Stimulated activated CD4-positive, alpha-beta T cell treated with anti-CD3 and anti-CD28 coated beads, Interleukin-4, amount 100 ng/mL, for 24 hours (primary cell): ENCODE measurements at places on chromosomes 2 and 18.

DNA sequence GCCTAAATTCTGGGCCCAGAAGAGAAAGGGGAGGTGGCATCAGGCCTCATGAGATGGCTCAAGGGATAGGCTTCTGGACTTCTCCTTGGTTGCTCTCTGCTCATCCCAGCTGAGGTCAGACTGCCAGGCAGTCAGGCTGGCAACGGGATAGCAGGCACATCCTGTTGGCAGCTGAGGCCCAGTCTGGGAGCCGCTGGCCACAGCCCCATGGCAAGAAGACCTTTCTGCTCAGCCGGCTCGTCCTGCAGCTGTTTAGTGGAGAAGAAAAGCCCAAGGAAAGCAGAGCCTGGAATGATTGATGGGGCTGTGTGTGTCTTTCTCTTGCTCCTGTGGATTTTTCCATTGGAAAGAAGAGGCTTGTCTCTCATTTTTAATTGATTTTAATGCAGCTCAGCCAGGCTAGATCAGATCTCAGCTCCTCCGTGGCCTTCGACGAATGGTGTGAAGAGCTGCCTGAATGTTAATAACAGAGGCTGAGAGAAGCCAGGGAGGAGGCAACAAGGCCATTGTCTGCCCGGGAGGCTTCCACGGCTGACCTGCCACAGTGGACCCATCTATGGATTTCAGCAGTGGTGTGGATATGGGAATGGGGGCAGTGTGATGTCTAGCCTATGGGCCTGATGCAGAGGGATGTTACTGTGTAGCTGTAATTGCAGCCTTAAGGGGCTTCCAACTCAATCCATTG is 99.5 kb downstream of the HS1BP3 start:
- DNase-seq, result no peak

GRCh38 chr2:240895656-240896388 is at the start of gene MAB21L4:
TSS of gene MAB21L4 (minus strand) at chr2:240896156. CDS start at chr2:240895997, 159 bp downstream.
- DNase-seq, result no peak

DNA sequence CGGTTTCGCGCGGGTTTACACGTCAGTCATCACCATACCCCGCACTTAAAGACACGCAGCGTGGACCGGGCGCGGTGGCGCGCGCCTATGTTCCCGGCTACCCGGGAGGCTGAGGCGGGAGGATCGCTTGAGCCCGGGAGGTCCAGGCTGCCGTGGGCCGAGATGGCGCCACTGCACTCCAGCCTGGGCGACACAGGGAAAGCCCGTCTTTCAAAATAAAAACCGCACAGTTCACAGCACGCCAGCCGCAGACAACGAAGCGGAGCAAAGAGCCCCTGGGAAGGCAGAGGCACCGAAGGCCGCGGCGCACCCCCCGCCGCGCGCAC is 328 bp downstream of the DTYMK start:
- DNase-seq, result peak; percentile 19

- no peak for DNase-seq
Observed at GRCh38 chr2:100045000-100045399, 97.4 kb downstream of the AFF3 start.

GRCh38 chr18:79397247-79397829 is 1.6 kb downstream of the NFATC1 start:
- DNase-seq, result no peak

GRCh38 chr2:8805278-8806210 is 31.9 kb downstream of the KIDINS220 start:
- no peak for DNase-seq

DNA sequence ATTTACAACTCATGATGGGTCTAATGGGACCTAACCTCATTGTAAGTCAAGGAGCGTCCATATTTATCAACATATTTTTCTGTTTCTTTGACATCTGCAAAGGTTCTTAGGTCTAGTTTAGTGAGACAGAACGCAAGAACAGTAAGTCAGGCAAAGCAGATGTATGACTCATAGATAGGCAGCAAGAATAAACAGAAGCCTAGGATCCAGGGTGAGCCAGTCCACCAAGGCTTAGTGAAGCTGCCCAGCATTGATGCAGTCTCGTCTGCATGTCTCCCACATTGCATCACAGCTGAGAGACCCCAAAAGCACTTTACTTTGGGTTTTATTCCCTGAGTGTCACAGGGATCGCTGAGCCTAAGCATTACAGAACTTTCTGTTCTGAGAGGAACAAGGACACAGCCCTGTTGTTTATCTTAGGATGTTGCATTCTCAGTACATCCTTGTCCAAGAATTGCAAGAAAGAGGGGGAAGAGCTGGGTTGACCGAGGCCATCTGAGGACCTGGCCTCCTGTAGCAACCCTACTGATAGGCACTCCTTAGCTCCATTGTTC is 29.6 kb upstream of the TMEM177 start:
- DNase-seq, result no peak

DNA sequence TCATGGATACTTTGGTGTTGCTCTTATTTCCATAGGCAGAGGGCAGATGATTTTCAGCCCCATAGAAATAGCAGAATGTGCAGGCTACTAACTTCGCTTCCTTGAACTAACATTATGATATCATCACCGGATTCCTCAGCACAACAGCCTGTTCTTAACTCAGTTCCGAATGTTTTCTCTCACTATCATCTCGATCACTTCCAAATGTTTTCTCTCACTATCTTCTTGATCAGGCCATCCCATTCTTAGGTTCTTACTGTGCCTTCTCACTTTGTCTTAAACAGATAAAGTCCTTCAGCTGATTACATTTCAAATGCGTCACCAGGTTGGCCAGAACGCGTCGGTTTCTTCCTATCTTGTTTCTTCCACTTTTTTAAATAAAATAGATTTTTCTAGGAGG is 11.4 kb upstream of the MBD2 start:
- no peak for DNase-seq

GRCh38 chr2:98669675-98670074 is 61.3 kb downstream of the MGAT4A start:
- no peak for DNase-seq

GRCh38 chr2:36203366-36203765 is 152.2 kb upstream of the CRIM1 start:
- no peak for DNase-seq

GRCh38 chr18:13712400-13713131 is 13.8 kb downstream of the FAM210A start:
- no peak for DNase-seq

DNA sequence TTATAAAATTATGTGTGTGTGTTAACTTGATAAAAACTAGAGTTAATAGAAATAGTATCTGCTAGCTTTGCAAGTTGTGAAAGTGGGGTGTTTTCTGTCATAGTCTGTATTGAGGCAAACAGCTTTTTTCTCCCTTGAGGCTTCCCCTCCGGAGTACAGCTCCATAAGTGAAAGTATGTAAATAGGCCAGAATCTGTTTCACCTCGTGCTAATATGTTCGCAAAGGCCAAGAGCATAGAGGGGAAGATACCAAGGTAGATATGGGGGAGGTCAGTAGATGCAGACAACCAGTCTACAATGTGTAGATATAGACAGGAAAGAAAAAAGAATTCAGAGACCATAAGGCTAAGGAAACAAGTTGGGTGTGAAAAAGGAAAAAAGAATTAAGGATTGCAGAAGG is 72.9 kb downstream of the PTRHD1 start:
- no peak for DNase-seq

DNA sequence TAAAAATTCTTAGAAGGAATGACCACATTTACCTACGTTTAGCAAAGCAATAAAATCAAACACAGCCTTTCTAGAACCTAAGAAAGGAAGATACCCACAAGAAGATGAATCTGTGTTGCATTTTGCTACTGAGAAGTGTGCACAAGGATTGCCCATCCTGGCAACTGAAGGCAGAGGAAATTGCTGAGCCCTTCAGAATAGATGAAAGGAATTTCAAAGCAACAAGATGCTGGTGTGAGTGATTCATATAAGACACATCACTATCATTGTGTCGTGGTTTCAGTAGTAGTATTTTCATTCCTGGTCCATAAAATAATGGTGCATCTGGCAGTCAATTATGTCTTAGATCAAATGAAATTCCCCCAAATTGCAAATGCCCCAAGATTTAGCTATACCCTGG is 48.4 kb upstream of the ANKRD44 start:
- peak; percentile 9 for DNase-seq

- DNase-seq, result no peak
Observed at GRCh38 chr2:237868631-237869342, 9.4 kb downstream of the RAMP1 start.

DNA sequence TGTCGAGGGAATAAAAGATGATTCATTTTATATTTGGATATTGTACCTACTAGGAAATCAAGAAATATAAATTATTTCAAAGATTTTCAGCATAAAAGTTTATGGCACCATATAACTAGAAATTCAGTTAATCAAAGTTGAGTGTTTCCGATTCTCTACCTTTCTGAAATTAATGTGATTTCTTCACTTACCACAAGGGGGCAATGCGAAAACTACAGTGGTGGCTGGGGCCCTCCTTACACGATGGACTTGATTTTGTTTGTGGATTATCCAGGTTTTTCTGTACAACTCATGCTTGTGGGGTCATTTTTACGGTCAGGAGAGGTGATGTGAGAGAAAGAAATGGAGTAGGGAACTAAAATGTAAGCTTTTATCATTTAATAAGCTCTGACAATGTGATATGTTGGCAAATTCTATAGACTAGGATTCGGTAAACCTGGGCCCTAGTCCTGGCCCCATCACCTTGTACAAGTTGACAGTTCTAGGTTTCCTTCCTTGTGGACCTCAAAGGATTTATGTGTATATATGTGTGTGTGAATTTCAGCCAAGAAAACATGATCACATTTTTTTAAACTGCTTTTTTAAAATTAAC is 47.6 kb downstream of the G6PC2 start:
- no peak for DNase-seq

DNA sequence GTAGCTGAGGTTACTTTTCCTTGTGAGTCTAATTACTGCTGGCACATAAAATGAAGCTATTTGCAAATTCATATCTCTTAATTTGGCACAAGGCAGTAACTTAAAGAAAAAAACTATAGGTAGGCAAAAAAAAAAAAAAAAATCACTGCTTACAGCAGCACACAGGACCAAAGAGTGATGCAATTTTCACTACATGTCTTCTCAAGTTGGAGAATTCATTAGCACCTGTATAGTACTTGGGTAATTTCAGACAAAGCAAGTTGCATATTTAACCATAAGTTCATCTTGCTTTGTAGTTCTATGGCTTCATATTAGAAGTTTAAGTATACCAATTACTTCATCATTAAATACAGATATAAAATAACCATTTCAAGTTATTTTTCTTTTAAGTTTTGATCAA is 33.7 kb upstream of the RBBP8 start:
- no peak for DNase-seq

DNA sequence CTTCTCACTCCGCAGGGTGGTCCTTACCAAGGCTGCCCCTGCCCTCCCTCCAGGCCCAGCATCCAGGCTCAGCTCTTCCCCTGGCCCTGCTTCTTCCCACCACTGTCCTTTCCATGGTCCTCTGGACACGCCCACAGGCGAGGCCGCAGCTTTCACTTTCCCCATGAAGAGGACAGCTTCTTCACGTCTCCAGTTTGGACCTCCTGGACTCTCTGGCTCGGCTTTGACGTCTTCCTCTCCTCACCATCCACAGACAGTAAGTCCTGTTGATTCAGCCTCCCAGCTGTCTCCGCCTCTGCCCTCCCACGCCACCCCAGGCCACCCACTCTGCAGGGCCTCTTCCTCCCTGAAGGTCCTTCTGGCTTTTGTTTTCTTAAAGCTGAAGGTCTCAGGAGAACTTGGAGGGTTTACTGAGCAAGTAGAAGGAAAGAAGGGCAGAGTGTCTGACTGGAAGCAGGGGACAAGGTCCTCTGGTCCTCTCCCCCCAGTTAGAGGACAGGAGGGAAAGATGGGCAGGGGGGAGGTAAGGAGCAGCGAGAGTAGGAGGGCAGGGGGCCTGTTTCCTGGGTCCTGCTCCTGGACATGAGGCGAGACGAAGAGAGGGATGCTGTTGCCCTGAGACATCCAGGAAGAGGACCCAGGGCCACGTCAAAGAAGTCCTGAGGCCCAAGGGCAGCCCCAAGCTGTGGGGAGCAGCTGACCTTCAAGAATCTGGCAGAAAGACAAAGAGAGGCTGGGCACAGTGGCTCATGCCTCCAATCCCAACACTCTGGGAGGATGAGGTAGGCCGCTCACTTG is 24.7 kb upstream of the NMUR1 start:
- DNase-seq, result no peak

GRCh38 chr2:222289278-222290160 is 9.3 kb downstream of the PAX3 start:
- DNase-seq, result no peak

DNA sequence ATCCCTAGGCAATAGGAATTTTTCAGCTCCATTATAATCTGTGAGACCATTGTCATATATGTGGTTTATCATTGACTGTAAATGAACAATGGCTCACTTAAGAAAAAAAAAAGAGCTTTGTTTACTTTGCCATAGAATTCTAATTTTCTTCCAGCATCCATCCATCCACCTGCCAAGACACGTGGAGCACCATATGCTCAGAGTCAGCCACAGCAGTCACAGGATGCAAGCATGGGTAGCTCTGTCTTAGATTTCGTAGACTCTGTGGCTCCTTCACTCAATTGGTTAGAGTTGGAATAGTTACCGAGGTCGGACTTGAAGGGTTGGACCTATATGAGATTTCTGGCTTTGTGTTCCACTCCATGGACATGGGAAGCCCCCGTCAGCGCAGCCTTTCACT is 75.6 kb downstream of the COA5 start:
- DNase-seq, result no peak

DNA sequence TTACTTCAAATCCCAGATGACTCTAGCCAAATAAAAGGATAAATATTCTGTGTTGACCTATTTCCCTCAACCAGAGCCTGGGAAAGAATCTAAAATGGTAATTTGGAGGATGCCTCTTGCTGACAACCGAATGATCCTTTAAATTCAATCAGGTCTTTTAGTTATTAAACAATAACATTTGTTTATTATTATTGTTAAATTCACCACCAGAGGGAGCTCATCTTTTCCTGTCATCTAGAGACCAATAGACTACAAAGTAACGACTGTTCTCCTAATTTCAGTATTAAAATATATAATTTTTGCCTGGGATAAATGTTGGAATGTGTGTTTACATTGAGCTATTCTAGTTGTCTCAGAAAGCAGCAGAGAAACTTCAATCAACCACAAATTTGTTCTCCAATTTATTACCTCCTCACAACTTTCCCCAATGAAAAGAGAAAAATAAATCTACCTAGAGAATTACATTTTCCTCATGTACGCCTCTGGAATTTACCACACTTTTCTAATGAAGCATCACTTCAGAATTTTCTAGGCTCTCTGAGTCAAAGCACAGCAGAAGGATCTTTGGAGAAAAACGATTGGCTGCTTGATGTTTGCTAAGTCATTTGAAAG is 142.7 kb downstream of the SCG2 start:
- no peak for DNase-seq
